ENCODE measurements at places on chromosomes 6 and 20.

DNA sequence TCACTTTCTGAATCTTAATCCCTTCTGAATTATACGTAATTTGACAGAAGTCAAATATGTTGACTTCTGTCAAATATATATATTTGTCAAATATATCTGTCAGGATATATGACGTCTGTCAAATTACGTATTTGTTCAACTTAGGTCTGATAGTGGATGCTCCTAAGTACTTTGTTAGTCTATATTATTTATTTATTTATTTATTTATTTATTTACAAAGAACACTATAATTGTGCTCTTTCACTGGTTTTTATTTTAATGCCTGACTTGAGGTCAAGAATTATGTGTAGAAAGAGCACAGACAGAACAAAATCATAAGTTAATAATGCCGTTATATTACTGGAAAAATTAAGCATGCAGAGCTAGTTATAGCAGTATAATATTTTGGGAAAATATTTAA, 81.2 kb downstream of the UST start:
- DNase-seq: no peak

GRCh38 chr20:58407966-58408557, 19.0 kb downstream of the VAPB start:
- peak; percentile 33 for DNase-seq

DNA sequence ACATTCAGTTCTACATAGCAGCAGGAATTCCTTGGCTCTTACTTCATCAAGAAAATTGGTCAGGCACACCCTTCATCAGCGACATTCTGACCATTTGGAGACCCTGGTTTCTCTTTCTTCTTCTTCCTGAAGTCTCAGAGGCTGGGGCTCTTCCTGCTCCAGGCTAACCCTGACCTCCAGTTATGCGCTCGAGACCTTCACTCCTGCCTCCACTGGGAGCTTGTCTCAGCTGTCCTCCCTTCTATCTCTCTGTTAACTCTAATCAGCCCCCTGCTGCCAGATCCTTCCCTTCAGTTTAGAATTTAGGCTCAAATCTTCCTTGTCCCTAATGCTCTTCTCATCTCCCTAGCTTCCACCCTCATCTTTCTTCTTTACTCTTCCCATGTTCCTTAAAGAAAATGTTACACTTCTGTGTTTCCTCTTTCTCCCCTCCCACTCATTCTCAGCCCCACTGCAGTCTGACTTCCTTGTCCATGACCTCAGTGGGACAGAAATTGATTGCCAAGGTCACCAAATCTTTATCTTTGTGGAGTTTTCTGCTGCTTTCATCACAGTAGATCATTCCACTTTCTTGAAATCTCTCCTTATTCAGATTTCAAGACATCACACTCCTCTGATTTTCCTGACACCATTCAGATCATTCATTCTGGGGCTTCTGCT, 8.4 kb upstream of the HLA-DOA start:
- DNase-seq: no peak

GRCh38 chr6:106918115-106918514, 56.4 kb downstream of the CD24 start:
- no peak for DNase-seq

DNA sequence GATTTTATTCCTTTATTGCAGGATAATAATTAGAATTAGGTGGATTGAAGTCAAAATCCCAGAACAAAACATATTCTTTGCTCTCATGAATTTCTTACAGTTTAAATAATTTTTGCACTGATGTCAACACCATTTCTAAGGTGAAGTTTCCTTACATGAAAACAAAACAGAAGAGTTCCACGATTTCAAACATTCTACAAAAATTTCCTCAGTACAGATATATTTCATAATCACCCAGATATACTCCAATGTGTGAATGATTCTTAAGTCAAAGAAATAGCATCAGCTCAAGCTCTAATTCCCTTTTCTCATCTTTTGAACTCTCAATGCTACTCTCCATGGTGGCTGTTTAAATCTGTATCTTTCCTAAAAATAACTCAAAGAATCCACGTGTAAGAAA, 39.5 kb upstream of the THBS2 start:
- no peak for DNase-seq

GRCh38 chr6:36127462-36128016, 2.8 kb upstream of the MAPK13 start:
- no peak for DNase-seq

- no peak for DNase-seq
Observed at GRCh38 chr6:54778731-54779130, 67.8 kb upstream of the FAM83B start.

DNA sequence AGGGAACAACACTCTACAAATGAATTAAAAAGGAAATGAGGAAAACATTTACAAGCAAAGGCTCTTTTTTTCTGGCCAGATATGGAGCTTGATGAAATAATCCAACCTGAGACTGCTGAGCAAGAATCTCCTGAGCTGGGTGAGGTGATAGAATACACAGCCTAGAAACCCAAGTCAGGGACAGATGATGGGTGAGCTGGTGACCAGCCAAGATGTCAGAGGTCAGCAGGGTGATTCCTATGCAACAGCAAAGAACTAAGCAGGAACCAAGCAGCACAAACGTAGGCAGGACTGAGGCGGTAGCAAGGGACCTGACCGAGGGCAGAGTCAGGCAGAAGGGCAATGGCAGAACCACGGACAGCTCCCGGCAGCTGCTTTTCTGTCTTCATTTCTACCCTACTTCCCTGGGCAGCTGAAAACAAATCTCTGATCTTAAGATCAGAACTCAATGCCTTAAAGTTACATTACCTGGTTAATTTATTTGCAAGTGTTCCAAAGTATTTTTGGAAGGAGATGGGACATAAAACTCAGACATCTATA, 75.1 kb downstream of the CDC40 start:
- peak; percentile 8 for DNase-seq

GRCh38 chr6:3522561-3523260, 65.9 kb upstream of the SLC22A23 start:
- no peak for DNase-seq

GRCh38 chr6:158853072-158853879, 34.1 kb upstream of the EZR start:
- DNase-seq: peak; percentile 85

- no peak for DNase-seq
Observed at GRCh38 chr6:139648430-139649000, 274.1 kb upstream of the CITED2 start.

DNA sequence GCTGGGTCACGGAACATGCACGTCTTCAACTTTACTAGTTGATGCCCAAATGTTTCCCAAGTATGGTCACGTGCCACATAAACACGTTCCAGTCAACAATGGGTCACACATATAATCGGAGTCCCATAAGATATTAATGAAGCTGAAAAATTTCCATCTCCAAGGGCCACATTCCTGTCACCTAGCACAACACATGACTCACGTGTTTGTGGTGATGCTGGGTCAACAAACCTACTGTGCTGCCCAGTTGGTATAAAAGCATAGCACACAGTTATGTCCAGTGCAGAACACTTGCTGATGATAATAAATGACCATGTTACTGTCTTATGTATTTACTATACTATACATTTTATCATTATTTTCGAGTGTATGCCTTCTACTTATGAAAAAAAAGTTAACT, 68.0 kb upstream of the INSM1 start:
- no peak for DNase-seq

GRCh38 chr6:31478186-31478950, 19.6 kb upstream of the MICB start:
- DNase-seq: peak; percentile 41

DNA sequence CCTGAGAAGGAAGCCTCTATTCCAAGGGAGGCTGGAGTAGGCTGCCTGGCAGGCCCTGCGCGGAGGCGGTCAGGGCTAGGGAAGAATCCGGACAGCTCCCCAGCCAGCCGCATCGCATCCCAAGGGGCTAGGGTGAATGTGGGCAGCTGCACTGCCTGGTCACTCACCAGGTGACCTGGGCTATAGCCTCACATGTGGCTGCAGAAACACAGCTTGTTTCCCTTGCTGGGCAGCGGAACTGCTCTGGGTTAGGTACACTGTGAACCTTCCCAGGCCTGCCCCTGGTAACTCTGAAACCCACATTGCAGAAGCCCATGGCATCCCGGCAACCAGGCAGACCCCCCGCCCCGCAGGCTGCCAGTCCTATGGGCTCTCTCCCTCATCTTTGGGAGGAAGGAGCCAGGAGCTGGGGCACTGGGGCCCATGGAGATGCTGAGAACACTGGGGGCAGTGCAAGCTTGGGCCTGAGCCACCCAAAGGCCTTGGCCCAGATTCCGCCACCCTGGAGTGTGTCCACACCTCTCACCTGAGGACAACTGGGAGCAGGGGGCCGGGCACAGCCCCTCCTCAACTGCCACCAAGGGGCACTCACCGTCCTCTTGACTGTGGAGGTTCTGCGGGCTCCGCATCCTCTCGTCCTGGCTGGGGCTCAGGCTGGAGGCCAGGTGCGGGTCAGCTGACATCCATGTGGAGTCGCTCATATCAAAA, 111.0 kb downstream of the NOL4L start:
- DNase-seq: no peak

- peak; percentile 19 for DNase-seq
Observed at GRCh38 chr6:53103993-53104675, 38.9 kb downstream of the FBXO9 start.

GRCh38 chr6:82257088-82257774, 9.7 kb upstream of the IBTK start:
- DNase-seq: no peak

DNA sequence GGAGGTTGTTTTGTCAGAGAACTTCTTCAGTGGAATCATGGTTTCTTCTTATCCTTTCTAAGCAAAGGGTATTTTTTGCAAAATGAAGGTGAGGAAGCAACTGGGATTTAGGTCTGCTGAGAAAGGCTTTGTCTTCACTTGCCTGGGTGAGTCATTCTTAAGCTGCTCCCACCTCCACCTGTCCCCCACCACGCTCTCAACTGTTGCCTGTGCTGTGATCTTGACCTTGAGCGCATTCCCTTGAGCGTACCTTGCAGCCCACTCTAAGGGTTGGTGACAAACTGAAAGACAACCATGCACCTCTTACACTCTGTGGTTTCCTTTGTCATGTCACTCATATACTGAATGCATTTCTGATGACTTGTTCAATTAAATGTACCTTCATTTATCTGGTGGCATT, 641.1 kb downstream of the RNF144B start:
- DNase-seq: no peak

- DNase-seq: no peak
Observed at GRCh38 chr6:20837189-20837588, 302.9 kb downstream of the CDKAL1 start.

DNA sequence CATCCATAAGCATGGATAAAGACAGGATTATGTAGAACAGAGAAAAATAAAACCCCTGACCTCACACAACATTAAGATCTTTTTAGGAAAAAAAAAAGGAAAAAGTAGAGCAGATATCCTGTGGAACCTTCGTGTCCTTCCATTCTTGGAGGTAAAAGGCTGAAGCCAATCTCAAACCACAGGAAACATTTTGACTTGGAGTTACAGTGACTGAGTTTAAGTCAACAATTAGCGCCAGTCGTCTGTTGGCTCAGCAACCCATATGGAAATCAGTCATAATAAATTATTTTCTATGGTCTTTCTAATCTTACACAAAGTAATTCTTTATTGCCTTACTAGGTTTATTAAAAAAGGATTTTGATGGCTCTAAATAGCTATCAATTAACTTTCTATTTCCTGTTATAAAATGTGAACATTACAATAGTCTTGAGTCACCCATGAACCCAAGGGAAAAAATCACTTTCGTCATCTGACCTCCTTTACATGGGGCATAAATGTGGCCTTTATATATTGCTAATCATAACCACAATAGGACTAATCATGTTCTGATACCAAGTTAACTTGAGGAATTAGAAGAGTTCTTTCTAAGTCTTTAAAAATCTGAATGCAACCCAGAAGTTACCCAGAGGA, 592.9 kb downstream of the TFAP2B start:
- no peak for DNase-seq

GRCh38 chr20:11153819-11154218, 480.0 kb upstream of the JAG1 start:
- no peak for DNase-seq

GRCh38 chr6:115551527-115551926, 509.2 kb downstream of the FRK start:
- DNase-seq: no peak

GRCh38 chr6:100454551-100455229, 10.0 kb downstream of the SIM1 start:
- no peak for DNase-seq

- DNase-seq: no peak
Observed at GRCh38 chr20:61073376-61073775, 178.7 kb upstream of the CDH4 start.

DNA sequence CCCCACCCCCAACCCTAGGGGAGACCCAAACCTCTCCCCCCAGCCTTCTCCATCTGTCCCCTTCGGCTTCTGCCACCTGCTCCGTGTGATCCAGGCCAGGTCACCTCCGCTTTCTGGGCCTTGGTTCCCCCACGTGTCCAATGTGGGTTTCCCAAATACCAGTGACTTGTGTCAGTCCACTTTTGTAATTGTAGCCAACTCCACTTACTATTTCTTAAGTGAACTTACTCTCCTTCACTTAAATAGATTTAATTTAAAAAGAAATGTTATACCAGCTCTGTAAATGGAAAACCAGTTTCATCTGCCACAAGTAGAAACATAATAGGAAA, 10.0 kb upstream of the FAM110A start:
- DNase-seq: no peak

DNA sequence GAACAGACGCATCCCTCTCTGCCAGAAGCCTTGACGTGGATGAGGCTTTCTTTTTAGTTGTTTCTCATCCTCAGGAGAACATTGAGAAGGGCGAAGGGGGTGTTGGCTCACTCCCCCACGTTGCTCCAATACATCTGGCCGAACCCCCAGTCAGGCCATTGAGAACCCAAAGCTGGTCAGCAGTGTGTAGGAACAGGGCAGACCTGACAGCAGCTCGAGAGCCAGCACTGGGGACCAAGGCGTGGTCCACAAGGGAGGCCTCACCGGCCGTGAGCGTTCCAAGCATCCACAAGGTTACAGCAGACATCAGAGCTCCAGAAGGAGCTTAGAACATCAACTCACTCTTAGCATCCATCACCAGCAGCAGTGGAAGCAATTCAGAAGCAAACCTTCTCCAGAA, 387.9 kb upstream of the ARID1B start:
- no peak for DNase-seq
